ENCODE measurements at places on chromosomes 1 and 21.

DNA sequence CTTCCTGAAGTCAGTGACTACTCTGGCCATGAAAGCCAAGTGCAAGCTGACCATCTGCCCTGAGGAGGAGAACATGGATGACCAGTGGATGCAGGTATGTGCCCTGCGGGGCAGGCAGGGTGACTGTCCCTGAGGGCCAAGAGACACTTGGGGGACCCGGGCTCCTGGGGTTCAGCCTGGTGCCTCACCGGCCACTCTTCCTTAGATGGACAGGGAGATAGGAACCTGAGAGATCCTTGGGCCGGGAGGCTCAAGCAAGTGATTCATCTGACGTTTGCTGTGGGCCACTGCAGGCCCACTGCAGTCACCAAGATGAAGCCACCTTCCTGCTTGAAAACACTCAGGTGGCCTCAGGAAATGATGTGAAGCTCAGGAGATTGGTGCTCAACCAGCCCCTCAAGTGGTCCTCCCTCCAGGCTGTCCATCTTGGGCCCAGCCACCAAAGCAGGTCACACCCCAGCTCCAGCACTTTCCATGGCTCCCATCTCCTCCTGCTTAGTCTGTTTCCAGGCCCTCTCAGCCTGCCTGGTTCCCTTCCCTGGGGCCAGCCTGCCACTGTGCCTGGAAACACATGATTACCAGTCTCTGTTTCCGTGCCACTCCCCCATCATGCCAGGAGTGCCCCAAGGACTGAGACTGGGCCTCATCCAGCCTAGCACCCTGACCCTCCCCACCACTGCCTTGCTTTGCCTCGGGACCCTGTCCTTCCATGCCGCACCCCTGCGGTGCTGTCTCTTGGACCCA lies 25.8 kb upstream of the PADI6 start:
- no peak for DNase-seq

GRCh38 chr1:99384021-99384420 lies 119.7 kb downstream of the PLPPR4 start:
- no peak for DNase-seq

GRCh38 chr1:159448181-159448580 lies 8.7 kb downstream of the OR10J1 start:
- DNase-seq, result no peak

DNA sequence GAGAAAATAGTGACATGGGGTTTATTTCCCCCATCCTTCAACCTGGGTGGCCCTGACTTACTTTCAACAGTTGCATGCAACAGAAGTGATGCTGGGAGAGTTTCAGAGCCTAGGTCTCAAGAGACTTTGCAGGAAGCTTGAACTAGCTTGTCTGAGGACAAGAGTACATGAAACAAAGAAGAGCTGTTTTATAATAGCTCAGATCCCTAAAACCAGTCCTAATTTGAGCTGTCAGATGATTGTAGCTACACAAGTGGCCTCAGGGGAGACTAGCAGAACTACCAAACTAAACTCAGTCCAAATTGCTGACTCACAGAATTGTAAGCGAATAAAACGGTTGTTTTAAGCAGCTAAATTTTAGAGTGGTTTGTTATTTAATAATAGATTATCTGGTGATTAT lies 17.1 kb downstream of the RC3H1 start:
- peak; percentile 84 for DNase-seq

GRCh38 chr21:44667612-44668011 lies 885 bp upstream of the KRTAP12-2 start:
- DNase-seq, result no peak

GRCh38 chr1:33358114-33358794 lies 37.4 kb upstream of the A3GALT2 start:
- no peak for DNase-seq

DNA sequence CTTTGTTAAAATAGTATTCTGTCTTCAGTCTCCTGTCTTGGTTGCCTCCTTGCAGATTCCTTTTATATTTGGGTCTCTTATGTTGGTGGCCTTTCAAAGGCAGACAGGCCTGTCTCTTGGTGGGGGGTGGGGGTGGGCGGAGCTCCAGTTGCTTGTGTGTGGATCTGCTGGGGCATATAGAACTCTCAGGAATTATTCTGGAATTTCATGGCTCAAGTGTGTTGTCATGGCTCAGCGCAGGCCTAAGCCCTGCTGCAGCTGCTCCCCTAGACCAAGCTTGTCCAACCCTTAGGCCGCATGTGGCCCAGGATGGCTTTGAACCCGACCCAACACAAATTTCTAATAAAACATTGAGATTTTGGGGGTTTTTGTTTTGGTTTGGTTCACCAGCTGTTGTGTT lies 8.0 kb downstream of the C1orf35 start:
- no peak for DNase-seq

DNA sequence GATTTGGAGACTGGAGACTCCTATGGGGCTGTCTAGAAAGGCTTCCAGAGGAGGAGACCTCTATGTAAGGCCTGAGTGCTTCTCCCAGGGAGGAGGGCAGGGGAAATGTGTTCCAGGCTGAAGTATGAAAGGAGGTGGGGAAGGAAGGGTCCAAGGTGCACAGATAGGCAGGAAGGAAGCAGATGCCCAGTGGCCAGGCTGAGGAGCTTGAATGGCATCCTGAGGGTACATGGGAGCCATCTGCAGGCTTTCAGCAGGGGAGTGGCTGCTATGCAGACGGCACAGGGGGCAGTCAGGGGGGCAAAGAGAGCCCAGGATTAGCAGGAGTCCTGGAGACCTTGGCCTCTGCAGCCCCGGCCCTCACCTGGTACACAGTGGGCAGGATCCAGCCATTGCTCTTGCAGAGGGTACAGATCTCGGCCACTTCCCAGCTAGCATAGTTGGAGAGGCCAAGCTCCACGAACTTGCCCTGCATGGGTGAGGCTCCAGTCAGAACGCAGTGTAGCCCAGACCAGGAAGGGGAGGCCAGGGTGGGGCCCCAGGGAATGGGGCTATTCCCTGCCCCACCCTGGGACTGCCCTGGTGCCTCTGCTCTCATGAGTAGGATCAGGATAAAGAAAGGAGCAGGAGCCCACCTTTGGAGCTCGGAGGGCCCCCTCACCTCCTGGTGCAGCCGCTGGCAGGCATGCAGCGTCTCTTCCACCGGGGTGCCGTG lies 4.0 kb downstream of the AKR7A2 start:
- no peak for DNase-seq

Measured in NCI-H1436 (cell line).